ENCODE measurements at places on chromosomes 1 and 21. TPM values are rescaled to one million over a fixed set of nuclear protein-coding genes. Genes with fewer than 3 reads are reported as not detected.

DNA sequence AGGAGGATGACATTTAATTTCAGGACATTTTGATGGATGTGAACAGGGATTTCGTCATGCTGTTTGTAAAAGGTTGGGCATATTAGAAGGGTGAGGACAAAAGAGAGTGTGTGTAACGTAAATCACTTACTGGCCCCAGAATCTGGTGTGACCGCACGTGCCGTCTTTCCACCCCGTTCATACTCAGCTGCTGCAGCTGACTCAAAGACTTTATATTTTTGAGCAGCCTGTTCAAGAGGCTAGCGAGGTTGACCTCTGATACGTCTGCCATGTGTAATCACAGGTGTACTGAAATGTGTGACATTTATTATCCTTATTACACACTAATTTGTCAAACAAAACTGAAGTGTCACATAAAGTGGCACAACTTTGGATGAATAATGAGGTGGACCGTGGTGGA, 66.5 kb upstream of the ERRFI1 start:
- no peak for DNase-seq

Gene DNASE2B
- not detected for total RNA-seq

DNA sequence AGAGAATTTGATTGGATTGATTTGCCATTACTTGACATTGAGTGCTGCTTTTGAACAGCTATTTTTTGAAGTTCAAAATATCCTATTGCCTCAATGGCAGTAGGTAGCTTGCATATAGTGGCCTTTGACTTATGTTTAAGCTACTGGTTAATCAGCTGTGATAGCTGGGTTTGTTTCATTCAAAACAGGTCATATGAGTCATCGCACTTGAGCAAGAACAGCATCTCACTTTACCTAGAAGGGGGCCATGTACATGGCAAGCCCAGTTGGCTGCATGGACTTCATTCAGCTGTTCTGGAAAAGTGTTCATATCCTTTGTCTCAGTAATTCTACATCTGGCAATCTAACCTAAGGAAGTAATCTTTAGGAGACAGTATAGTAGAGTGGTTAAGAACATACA, 29.0 kb upstream of the ARID1A start:
- no peak for DNase-seq

DNA sequence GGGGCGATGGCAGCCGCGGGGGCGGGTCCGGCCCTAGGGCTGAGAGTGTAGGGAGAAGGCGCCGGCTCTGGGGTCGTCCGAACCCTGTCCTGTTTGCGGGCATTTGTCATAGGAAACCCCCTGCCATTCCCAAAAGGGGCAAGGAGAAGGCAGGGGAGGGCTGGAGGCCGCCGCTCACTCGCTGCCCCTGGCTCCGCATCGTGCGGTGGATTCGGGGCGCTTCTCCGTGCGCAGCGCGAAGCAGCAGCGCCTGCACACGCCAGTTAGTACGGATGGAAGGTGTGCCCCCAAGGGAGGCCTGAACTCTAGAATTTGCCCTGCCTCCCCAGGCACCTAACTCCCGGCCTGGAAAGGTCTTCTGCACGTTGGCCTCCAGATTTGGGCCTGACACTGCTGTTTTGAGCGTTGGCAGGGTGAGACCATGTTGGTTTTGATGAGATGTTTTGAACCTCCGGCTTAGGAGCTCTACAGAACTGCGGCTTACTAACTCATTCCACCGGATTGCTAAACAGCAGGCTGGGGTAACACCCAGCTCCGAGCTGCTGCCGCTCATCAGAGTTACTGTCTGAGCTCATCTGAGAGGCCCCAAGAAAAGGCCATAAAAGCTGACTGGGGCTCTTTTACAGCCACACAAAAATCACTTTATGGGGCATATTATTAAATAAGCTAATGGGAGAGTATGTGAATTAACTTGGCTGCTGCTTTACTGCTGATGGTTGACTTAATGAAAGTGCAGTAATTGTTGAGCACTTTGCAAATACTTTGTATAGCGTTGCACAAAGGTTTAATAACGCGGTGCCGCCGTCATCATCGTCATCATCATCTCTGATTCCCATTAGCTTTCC, 987 bp downstream of the GPR137B start:
- DNase-seq = no peak

DNA sequence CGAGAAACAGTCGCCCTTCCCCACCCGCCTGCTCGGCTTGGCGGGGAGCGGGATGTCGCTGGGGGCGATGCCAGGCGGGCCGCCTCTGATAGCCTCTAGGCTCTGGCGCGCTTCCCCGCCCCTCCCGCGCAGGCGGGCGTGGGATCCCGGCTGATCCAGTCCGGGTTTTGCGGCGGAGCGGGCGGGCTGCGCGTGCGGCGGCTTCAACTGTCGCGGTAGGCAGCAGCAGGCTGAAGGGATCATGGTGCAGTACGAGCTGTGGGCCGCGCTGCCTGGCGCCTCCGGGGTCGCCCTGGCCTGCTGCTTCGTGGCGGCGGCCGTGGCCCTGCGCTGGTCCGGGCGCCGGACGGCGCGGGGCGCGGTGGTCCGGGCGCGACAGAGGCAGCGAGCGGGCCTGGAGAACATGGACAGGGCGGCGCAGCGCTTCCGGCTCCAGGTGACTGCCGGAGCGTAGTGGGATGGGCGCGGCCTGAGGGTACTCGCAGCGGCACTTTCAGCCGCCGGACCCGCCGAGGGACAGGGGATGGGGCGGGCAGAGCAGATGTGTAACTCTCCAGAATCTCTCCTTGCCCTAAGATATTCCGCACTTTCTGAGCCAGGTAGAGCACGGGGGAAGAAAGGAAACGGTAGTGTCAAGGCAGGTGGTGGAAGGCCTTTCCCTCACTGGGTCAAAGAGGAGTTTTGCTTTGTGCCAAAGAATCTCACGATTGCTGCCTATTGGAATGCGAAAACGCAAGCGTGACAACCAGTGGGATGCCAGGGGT, at the start of gene FAAH:
Gene FAAH, plus strand, starts transcription at position 210 of the 764 bp plus-strand sequence. Its CDS starts 32 bp downstream, at position 242.
- no peak for DNase-seq

Gene CCDC190
- total RNA-seq = 1.5 TPM

GRCh38 chr1:211484755-211485479, 7.0 kb downstream of the RD3 start:
- DNase-seq = no peak

DNA sequence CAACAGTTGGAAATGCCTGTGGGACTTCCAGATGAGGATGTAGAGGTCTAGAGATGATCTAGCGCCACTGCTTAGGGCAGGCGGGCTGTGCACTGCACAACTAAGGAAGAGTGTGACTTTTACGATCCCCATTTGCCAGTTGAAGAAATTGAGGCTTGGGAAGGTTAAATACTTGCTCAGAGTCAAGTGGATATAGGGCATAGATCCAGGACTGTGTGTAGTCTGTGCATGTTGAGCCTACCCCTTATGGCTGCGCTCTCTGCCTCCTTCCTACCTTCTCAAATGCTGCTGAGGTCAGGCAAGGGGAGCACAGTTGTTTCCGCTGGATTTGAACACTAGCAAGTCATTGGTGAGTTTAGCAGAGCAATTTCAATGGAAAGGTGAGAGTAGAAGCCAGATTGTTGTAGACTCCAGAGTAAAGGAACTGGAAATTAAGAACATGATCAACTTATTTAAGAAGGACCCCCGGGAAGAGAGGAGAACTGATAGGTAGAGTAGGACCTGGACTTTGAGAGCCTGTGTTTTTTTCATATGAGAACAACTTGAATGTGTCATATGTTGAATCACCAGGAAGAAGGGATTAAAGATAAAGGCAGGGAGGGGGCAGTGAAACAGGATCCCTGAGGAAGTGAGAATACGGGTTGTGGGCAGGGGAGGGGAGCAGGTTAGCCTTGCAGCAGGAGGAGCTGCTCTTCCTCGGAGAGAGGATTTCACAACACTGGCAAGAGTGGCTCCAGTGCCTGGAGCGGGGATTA, 2.7 kb downstream of the CAPN2 start:
- peak; percentile 42 for DNase-seq

DNA sequence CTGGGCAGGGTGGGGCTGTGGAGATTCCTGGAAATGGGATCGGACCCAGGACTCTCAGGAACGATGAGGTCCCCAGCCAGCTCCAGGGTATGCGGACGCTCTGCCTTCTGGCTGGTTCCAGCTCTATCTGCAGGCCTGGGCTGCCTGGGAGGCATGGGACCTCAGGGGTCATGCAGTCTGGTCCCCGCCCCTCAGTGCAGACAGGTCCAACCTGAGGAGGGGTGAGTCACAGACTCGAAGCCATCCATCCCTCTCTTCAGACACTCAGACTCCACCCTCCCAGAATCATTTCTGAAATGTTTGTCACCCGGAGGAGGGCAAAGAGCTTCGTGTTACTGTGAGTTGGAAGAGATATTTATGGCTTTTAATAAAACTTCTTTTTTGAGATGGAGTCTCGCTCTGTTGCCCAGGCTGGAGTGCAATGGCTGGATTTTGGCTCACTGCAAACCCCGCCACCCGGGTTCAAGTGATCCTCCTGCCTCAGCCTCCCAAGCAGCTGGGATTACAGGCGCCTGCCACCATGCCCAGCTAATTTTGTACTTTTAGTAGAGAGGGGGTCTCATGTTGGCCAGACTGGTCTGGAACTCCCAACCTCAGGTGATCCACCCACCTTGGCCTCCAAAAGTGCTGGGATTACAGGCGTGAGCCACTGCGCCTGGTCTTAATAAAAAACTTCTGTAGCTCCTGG, 5.9 kb upstream of the MYOM3 start:
- DNase-seq = no peak

DNA sequence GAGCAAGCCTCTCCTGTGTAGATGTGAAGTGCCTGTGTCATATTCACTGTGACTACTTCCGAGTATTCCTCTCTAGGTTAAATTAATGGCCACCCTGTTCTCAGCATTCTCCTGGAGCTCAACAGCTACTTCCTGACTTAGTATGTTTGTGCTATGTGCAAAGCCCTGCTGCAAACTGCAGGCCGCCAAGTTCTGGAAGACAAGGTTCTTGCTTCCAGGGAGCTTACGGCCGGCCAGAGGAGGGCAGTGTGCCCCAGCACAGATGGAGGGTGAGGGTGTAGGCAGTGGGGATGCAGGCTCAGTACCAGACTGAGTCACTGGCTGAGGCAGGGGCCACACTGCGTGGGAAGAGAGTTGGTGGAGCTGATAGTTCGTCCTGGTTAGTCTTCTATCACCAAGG, 43.2 kb downstream of the ELK4 start:
- DNase-seq = peak; percentile 81

Gene CD48
- not detected for total RNA-seq

- no peak for DNase-seq
Observed at GRCh38 chr1:221880182-221880581, 138.3 kb upstream of the DUSP10 start.

Gene PPIAL4G
- not detected for total RNA-seq

Measured in chondrocyte (in vitro differentiated cells).